RWPE1 (cell line): ENCODE measurements at places on chromosomes 12 and 14.

DNA sequence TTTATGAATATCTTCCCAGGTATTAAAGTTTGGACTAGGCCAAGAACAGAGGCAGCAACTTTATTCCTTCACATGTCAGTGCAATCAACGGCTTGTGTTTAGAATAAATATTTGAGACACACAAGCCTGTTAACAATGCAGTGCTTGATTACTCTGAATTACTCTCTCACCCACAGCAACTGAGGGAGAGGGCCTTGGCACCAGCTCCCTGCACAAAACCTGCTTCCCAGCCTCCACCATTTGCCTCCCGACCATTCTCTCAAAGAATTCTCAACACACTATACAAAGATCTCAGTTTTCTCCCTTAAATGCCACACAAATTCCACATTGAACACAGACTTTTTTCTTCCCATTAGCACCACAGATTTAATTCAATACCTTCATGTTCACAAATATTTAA, 77.0 kb downstream of the STON2 start:
- DNase-seq: no peak

DNA sequence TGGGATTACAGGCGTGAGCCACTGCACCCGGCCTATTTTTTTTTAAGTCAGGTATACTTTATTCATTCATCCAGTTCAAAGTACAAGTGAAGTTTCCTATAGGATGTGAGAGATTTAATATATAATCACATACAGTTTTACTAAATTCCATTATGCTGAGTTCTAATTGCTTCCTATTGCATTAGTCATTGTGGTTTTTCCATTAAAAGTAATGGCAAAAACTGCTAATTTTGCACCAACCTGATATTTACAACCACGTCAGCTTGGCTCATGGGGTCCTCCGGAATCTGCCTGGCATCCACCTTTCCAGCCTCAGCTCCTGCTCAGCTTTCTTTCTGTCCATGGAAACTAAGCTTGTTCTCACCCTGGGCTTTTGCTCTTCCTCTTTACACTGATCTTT, 67.0 kb upstream of the CSRP2 start:
- peak; percentile 49 for DNase-seq

DNA sequence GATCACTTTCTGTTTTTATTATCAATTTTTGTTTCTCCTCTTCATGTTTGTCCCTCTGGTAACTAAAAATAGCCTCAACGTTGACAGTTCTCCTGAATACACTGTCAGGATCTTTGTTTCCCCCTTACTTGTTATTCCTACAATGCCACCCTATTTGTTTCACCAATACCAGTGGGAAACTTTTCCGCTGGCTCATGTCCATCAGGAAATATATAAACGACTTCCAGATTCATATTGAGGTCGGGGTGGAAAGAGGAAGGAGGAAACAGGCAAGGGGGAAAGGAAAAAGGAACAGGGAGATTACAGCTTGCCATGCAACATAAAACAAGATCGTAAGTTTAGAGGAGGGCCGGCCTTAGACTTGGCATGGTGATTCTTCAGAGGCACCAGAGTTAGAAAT, 61.7 kb downstream of the BTBD7 start:
- DNase-seq: no peak

DNA sequence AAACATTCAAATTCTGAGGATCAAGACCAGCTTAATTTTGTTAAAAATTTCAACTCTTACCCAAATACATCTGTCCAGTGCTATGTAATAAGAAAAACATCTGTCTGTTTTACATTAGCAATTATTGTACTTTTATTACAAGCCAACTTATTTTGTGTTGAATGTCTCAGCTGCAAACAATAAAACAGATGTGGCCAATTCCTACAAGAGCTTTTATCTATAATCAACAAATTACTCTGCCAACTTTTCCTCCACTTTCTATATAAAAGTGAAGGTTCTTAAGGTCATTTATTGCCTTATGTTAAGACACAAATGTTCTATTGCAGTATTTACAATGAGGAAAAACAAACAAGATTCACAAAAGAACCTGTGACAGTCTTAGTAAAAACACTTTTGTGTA, 72.7 kb downstream of the NOVA1 start:
- DNase-seq: no peak

DNA sequence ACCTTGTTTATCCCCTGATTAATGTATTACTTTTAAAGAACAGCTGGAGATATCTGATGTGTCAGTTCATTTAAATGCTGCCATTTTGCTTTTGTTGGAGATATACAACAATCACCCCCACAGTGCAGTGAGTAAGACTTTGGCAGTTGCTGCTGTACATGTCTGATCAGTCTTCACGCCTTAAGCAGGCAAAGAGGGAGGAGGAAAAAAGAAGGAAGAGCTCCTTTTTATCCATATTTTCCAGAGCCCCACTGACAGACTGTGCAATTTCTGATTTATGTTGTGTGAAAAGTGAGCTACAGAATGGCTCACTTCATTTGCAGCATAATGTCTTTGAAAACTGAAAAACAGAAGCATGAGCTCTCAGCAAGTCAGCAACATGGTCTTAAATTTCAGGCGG, 319.7 kb upstream of the LRIG3 start:
- DNase-seq: no peak

DNA sequence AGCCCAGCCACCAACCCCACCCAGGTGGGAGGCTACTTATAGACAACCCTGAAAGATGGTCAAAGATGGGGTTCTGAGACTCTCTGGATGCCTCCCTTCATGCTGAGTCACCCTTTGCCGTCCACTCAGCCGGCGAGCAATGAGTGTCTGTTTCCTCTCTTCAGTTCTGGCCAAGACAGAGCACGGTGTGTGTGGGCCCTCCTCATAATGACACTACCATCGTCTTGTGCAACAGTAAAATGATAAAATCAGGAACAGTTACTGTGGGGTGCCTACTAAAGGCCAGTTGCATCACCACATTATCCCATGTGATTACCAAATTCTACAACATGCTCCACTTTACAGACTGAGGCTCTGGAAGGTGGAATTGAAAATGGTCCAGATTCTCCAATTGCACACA, 7.0 kb upstream of the BDKRB1 start:
- peak; percentile 32 for DNase-seq

DNA sequence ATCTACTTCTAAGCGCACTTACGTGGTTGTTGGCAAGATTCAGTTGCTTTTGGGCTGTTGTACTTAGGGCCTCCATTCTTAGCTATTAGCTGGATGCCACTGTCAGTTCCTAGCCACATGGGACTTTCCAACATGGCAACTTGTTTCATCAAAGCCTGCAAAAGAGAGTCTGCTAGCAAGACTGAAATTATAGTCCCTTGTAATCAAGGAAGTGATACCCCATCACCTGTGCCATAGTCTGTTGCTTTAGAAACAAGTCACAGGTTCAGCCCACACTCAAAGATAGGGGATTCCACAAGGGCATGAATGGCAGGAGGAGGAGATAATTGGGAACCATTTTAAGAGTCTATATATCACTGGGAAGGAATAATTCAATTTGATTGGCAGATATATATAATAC, 27.1 kb upstream of the SLC17A8 start:
- no peak for DNase-seq

DNA sequence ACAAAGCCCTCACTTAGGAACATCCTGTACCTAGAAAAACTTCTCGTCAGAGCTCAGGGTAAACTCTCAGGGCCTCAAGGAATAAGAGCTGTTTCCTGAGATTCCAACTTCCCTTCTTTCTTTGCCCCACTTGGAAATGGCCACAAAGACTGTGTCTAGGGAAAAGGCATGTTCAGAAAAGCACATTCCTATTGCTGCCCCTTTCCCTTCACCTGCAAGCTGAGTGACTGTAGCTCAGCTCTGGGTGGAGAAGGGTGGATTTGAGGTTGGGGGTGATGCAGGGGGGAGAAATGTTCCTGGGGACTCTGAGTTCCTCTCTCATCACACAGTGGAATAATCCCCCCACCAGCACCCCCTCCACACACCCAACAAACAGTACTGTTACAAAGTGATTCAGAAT, 6.8 kb downstream of the ENDOU start:
- DNase-seq: no peak

DNA sequence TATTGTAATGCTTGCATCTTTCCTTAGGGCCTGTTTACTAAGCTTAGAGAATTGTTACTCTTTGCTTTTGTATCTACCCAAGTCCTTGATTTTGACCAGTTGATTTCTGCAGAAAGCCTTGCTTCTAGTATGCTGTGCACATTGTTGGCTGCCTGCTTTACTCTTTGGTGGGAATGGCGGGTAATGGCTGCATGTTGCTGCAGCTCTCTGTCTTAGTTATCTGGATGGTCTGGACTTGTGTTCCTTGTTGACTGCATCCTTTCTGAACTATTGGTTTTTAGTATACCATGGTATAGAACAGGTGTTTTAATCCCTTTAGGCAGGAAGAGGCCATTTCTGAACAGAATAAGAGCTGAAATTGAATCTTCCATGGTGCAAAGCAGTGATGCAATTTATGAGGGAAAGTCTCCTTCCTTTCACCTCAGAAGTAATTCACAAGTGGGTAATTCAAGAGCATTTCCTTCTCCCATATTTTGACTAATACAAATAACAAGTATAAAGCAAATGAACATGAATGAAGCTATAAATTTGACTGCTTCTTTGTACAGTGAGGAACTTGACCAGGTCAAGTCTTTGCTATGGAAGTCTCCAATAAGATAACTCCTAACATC, 466.4 kb downstream of the NPAS3 start:
- no peak for DNase-seq

GRCh38 chr14:99600232-99600888, 3.6 kb downstream of the CCDC85C start:
- DNase-seq: no peak

DNA sequence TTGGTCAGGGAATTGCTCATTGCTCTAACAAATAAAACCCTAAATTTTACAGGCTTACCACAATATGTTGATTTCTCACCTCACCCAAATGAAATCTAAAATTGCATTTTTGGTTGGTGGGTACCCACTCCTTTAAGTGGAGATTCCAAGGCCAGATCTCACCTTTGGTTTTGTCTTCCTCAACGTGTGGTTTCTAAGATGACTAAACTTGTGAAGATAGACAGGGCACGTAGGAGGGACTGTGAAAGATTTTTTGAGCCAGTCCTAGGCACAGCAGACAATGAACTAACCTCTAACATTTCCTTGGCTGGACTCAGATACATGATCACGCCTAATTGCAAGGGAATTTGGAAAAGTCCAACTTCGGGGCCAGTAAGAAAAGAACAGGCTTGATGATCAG, 1003.9 kb downstream of the FLRT2 start:
- no peak for DNase-seq

- no peak for DNase-seq
These were observed 26.5 kb downstream of the WDHD1 start for GRCh38 chr14:55000381-55000780.

- no peak for DNase-seq
These were observed 174.8 kb upstream of the DCN start for GRCh38 chr12:91357381-91357780.

DNA sequence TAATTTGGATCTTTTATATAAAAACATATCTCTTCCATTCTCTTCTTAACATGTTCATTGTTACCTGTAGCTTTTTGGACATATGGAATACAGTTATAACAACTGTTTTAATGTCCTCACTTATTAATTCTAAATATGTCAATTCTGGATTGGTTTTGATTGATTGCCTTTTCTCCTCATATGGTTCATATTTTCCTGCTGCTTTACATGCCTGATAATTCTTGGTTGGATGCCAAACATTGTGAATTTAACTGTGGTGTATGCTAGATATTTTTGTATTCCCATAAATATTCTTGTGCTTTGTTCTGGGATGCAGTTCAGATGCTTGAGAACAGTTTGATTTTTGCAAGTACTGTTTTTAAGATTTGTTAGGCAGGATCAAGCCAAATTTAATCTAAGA, 10.8 kb downstream of the C14orf132 start:
- no peak for DNase-seq

DNA sequence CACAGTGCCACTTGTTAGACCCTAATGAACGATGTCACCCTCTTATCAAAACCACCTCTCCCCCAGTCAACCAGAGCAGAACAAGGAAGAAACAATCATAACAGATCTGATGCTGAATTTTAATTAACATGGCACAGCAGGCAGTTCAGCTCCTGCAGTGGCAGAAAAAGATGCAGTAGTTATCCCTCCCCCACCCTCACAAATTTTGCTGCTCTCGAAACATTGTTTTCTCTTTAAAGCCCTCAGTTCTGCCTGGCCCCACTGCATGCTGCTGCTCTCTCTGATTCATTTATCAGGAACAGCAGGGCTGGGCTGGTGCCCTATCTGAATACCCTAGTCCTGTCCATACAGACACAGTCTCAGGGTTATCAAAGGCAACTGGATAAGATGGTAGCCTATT, 12.2 kb downstream of the CCDC175 start:
- no peak for DNase-seq

DNA sequence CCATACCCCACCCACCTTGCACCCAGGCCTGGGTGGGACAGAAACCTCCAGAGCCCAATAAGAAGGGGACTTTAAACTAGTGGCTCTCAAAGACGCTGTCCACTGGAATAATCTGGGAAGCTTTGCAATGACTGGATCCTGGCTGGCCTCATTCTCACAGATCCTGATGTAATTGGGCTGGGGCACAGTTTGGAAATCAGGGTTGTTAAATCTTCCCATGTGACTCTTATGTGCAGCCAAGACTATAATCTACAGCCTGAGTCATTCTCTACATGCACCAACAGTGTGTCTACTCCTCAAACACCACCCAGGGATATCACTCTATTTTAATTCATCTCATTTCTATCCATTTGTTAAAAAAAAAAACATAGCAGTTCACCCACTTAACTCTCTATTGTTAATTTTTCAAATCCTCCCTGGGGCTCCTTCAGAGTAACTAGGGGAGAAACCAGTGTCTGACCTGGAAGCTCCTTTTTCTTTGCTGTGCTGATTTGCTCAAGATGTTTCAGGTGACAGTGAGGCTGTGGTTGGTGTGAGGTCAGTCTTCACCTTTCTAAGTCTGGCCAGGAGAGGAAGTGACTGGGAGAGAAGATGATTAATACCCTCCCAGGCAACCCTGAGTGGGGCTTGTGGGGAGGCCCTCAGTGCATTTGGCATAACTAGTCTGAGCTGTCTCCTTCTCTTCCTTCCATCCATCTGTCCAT, 211.6 kb upstream of the SFSWAP start:
- peak; percentile 36 for DNase-seq

GRCh38 chr12:52029685-52030084, 21.6 kb upstream of the NR4A1 start:
- DNase-seq: no peak
